ENCODE measurements at places on chromosomes 16 and 17.
A peak's percentile ranks its signal among the peaks of the same experiment; 100 is the strongest.

DNA sequence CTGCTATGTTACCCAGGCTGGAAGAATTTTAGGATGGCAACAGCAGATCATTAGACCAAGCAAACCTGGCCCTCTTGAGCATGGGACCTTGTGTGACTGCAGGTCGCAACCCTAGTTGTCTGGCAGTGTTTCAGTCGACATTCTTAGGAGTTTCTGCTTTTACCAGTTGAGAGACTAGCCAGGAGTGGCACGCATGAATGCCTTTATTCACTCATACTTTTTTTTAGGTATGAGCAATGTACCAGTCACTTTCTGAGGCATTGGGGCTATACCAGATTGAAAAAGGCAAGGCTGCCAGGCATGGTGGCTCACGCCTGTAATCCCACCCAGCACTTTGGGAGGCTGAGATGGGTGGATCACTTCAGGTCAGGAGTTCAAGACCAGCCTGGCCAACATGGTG lies 28.2 kb upstream of the HAS3 start:
- no peak for DNase-seq

GRCh38 chr16:53926209-53926608 lies 222.3 kb downstream of the FTO start:
- DNase-seq: no peak

DNA sequence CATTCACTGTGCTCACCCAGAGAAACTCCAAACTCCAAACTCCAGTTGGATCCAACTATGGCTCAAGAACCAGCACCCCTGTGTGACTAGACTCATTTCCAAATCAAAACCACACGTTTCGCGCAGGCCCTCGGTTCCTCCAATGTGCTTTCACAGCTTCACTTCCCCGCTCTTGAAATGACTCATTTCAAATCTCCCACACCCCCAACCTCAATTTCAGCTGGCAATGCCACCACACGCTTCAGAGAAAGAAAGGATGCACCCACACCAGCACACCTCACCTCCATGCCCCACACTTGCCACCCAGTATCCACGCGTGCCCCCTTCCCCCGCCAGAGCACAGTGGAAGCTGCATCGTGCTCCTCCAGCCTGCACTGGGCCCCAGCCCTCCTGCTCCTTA lies 9.0 kb downstream of the TMEM92 start:
- DNase-seq: no peak

DNA sequence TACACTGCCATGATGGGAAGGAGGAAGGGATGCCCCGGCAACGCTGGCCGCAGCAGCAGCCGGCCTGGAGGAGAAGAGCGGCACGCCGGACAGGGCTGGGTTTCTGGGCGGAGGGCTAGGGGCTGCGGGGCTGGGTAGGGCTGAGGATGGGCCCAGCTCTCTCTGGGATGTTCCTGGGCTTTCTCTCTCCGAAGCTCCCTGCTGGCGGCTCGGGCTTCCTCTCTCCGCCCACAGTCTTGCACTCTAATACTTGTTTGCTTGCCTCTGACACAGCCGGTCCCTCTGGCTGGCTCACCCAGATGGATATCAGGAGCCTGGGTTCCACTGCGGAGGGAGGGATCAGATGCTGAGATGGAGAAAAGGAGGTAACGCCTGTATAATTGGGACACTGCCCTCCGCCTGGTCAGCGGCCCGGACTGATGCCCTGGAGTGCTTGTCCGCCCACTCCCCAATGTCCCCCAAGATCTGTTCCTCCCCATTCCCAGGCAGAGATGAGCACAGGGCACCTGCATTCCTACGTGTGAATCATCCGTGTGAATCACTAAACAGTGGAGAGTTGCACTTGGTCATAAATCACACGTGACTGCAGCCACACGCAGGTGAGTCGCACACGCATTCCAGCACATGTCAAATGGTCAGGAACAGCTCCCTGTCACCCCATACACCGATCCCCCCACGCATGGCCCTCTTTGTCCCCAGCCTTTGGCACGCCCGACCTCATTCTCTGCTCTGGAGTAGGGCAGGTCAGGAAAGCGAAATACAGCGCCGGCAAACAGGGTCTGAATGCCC lies at the start of gene ALOXE3:
Gene ALOXE3 (minus strand): TSS at position 535 of the 789 bp plus-strand sequence. CDS start 524 bp downstream, at position 11.
- peak; percentile 67 for DNase-seq

GRCh38 chr17:4497101-4497824 lies 1.4 kb upstream of the SPNS2 start:
- DNase-seq: peak; percentile 71

Data from AG08396 (cell line).